Activated CD8-positive, alpha-beta memory T cell treated with anti-CD3 and anti-CD28 coated beads for 1 hour (primary cell): ENCODE measurements at places on chromosomes 2 and 18.

GRCh38 chr2:11870584-11870983 lies 124.2 kb downstream of the LPIN1 start:
- DNase-seq = no peak

GRCh38 chr18:44826418-44827259 lies 146.0 kb downstream of the SETBP1 start:
- DNase-seq = no peak

DNA sequence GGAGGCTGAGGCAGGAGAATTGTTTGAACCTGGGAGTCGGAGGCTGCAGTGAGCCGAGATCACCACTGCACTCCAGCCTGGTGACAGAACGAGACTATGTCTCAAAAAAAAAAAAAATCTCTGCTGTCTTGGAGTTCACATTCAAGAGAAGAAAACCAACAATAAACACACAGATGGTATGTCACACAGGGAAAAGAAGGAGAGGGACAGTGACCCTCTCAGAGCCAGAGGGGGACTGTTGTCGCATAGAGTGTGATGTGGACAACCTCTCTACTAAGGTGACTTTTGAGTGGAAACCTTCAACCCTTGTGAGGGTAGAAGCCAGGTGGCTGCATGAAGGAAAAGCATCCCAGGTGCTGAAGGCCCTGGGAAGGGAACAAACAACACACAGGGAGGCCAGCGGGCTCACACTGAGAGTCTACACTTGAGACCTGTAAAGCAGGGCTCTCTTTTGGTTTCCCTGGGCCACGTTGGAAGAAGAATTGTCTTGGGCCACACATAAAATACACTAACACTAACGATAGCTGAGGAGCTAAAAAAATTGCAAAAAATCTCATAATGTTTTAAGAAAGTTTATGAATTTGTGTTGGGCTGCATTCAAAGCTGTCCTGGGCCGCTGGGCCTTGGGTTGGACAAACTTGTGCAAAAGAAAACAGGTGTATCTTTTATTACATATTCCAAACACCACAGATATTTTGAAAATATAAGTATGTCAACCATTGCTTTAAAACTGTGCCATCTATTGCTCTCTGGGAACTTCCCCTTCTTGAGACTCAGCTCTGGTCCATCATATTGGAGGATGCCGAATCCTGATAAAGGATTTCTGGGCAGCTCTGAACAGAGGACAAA lies 136.0 kb downstream of the DDX1 start:
- DNase-seq = no peak

DNA sequence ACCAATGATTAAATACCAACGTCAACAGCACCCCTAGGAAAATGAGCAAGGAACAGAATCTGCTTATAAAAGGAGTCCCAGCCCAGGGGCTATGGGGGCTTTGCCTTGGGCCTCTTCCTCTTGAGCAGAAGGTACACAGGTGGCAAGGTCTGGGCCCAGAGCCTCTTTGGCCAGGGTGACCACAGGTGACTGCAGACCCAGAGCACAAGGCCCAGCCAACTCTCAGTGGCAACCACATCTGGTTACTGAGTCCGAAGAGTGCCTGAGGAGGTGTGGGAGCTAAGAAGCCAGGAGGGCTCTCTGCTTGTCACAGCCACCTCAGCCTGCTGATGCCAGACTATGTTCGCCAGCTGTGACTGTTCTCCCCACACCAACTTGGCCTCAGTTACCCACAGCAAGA lies 34.3 kb upstream of the CHN1 start:
- DNase-seq = no peak

GRCh38 chr2:173355132-173355865 lies 627 bp downstream of the CDCA7 start:
- DNase-seq = no peak

DNA sequence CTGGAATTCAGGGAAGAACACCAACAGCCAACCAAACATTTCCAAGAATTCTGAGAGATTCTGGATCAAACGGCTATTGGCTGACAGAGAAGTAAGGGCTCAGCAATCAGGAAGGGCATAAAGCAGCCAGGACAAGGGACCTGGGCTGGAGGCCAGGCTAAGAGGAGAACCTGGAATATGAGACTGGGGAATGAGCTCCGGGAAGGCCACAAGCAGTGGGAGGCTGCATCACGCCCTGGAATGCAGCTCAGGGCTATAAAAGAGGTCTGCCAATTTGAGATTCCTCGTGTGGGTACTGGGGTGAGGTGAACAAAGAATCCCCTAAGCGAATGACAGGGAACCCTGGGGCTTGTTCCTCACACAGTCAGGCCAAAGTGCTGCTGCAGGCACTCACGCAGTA lies 60.4 kb downstream of the ANO7 start:
- DNase-seq = no peak

DNA sequence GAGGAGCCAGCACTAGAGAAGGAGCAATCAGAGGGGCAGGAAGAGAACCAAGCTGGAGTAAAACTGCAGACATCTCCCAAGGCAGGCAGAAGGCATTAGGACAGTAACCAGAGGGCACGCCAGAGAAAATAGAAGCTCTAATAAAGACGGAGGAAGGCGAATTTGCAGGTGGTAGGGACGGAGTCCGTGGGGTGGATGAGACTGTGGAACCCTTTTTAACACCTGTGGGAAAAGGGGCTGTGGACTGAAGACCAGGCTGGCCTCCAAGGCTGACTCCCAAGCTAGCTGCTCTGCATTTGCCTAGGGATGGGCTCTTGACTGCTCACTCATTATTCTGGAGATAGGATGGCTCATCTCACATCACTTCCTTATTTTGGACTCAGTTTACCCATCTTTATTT lies 49.5 kb downstream of the SLC4A1AP start:
- no peak for DNase-seq

- no peak for DNase-seq
Measured at GRCh38 chr2:165593081-165593480, 123.6 kb downstream of the CSRNP3 start.

DNA sequence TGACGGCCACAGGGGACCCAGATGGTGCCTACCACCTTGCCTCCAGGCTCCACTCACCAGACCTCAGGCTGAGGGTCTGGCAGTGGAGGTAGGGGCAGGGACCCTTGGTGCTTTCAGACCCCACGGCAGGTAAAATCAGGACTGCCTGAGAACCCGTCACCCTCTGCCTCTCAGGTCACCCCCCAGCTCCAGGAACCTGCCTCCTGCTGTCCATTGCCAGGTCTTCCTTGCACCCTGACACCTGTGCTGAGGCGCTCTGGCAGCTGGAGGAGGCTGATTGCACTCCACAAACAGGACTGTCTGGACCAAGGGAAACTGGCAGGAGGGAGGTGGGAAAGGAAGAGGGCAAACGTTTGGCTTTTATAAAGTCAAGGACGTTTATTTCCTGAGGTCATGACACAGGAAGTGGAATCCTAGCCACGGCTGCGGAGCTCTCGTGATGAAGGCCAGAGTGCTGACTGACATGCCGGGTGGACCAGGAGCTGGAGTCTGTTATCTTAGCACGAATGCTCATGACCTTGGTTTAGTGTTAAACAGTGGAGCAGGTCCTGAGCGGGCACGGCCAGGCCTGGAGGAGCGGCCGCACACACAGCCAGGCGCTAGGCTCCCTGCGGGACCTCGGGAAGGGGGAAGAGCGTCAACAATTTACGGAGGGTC lies 40.5 kb downstream of the ANO7 start:
- DNase-seq = no peak

- no peak for DNase-seq
Measured at GRCh38 chr2:226079671-226080181, 680.2 kb downstream of the NYAP2 start.

DNA sequence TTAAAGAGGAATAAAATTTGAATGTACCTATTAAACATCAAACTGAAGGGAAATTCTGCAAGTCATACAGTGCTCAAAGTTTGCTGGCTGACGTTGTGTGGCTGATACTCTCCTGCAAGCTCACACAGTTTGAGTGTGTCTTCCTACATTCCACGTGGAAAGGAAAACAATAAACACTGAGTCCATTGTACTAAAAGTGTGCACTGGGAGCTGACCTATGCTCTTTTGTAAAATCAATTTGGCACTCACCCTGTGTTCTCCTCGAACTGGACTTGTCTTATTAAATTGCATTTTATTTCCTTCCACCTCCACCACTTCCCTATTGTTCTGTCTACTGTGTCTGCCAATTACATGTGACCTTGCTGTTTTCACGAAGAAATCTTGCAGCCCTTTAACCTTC lies 458.0 kb downstream of the CPS1 start:
- DNase-seq = no peak

- no peak for DNase-seq
Measured at GRCh38 chr2:20390524-20391123, 40.0 kb upstream of the PUM2 start.

GRCh38 chr2:113895819-113896563 lies 6.1 kb downstream of the ACTR3 start:
- DNase-seq = no peak

DNA sequence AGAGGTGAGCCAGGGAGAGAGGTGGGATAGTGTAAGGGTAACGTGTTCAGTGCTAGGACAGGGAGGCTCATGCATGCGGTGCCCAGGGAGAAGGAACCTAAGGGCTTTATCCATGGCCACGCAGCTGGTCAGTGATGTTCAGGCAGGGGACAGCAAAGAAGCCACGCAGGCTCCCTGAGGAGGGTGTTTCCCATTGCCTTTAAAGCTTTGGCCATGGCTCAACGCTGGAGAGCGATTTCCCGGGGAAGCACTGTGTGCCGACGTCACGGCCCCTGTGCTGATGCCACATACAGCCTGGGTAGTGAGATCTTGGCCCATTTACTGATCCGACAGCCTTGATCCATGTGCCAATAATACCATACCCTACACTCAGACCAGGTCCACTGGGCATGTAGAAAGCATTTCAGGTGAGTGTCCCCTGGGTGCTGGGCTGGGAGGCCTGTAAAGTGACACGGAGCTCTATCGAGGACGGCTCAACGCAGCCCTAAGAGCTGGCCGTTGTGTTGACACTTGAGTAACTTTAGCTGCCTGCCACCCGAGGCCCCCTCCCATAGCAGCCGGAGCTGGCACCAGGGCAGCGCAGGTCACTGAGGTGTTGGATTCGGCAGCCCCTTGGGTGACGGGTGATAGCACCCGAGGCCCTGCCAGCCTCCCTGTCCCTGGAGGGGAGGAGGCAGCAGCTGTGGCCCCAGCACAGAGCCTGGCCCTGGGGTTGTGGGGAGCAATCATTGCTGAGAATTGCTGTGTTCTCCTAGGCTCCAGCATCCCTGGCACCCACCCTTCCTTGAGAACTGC lies 41.4 kb downstream of the PDIA6 start:
- no peak for DNase-seq

DNA sequence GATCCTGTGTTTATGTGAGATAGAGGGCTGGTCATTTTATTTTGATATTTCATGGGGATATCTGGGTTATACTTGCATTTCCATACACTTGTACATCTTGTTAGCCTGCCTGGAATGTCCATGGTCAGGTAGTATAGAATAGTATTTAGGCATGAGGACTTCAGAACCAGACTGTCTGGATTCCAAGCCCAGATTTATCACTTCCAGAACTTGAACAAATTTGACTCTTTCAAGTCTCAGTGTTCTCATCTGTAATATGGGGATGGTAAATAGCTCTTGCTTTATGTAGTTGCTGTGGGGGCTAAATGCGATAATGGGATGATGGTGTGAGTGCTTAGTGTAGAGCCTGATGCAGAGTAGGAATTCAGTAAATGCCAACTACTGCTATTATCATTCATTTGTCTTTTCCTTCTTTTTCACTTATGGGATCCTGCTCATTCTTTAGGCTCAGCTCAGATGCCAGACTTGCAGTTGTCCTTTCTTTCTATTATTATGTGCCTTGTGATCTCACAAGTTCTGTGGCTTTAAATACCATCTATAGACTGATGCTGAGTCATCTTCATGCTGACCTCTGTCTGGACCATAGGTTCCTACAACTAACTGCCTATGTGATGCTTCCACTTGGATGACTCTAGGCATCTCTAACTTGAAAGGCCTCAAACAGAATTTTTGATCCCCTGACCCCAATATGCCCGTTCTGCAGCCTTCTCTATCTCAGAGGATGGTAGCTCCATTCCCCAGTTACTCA lies 67.4 kb downstream of the POLE4 start:
- DNase-seq = no peak

DNA sequence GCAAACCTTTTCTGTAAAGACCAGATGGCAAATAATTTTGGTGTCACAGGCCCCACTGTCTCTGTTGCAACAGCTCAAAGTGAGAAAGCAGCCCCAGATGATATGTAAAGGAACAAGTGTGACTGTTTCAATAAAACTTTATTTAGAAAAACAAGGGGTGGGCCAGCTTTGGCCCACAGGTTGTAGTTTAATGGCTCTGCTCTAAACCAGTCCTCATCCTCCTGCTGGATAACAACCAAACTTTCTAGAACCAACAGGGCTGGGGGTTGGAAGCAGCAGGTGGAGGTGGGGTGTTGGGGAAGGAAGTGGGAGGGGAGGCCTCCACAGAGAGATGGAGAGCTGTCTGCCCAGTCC lies 28.8 kb upstream of the INHBB start:
- DNase-seq = no peak

- DNase-seq = no peak
Measured at GRCh38 chr2:48364100-48364499, 165.9 kb upstream of the STON1 start.

DNA sequence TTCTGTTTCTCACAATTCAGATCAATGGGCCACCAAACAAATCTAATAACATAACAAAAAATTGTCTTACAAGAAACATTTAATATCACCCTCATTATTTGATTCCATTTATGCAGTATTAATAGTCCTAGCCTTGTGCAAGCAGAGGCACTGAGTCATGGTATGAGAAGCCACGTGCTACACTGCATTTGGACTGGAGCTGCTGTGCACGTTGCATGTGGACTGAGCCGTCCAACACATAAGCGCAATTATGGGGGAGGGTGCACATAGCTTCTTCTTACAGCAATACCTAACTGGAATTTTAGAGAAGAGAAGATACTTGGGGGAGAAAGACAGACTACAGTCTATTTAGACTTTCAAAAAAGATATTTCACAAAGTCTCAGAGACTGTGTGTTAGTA lies 329.6 kb upstream of the ID2 start:
- no peak for DNase-seq
